AG04450 (cell line): ENCODE measurements at places on chromosomes 5 and 9. TPM values are rescaled to one million over a fixed set of nuclear protein-coding genes. Genes with fewer than 3 reads are reported as not detected.

Gene PCDHGA5
- 1.4 and 1.8 TPM in 2 replicates for polyA plus RNA-seq

Gene PRLR
- 0.01 TPM in 1 of 2 replicates, not detected in the other for polyA plus RNA-seq

Gene GABBR2
- polyA plus RNA-seq, result 2.4 and 3.2 TPM in 2 replicates

Gene MLLT3
- polyA plus RNA-seq, result 26.5 and 32.5 TPM in 2 replicates

Gene PCDHGA11
- polyA plus RNA-seq, result 7.5 and 7.7 TPM in 2 replicates

Gene ENC1
- polyA plus RNA-seq, result 19.3 and 23.1 TPM in 2 replicates

Gene INSL4
- 0.05 TPM in 1 of 2 replicates, not detected in the other for polyA plus RNA-seq

Gene ST8SIA4
- polyA plus RNA-seq, result 0.02 TPM in 2 replicates

Gene ARSI
- polyA plus RNA-seq, result 11.3 and 15.8 TPM in 2 replicates

Gene TJP2
- 43.3 and 50.0 TPM in 2 replicates for polyA plus RNA-seq

Gene TMCO6
- 5.0 and 5.7 TPM in 2 replicates for polyA plus RNA-seq

Gene TMEM252
- polyA plus RNA-seq, result not detected in 2 replicates
